HCT116 (cell line): ENCODE measurements at places on chromosomes 7 and 10. TPM values are rescaled to one million over a fixed set of nuclear protein-coding genes. Genes with fewer than 3 reads are reported as not detected.

ADAM12 gene
- not detected for total RNA-seq

DNA sequence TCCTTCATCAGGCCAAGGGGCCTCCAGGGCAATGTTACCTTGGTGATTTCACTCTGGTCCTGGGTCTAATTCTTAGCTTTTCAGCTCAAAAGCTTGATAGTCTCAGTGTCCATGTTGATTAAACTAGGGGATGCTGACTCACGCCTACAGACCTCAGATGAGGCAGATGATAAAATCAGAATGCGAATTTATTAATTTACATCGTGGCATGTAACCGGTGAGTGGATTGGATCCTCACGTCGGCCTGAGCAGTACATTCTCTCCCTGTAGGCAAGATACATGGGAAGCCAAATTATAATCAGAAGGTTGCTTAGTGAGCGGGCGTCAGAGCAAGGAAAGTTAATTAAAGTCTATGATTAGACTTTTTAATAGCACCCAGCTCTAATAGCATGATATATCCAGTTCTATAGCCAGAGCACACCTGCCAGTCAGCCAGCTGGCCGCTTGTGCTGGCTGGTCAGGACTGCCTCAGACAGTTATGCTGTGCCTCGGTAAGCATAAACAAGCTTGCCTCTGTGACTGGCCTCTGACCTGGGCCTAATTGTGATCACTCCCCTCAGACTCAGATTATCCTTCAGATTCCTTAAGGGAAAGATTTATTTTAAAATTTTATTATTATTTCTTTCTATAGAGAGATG, 20.2 kb upstream of the CPA5 start:
- DNase-seq: no peak

GRCh38 chr10:13859979-13860654, 273.4 kb downstream of the PRPF18 start:
- DNase-seq: no peak

DNA sequence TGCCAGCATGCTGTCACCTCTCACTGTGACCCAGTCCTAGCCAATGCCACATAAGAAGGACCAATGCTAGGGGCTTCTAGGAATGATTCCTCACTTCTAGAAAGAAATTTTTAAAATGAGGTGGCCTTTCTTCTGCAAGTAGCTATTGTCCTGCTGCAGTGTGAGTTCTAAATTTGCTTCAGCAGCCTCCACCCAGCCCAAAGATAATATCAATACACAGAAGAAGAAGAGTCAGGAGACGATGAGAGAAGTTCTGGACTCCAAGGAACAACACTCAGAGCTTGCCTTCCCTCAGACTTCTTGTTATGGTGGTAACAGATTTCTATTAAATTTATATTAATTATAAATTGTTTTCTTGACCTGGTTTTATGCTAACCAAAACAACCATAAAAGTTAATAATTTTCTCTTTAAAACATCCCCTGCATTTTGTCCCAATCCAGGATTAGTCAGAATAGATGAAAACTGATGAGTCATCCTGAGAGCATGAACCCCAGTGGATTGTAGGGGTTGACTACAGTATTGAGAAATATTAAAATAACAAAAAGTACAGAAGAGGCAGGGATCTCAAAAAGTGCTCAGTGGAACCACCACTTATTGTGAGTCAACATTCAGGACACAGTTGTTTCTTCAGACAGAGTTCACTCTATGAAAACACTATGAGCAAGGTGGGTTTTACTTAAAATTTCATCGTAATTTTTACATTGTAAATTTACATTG, 29.6 kb upstream of the AKR1C2 start:
- no peak for DNase-seq

DNA sequence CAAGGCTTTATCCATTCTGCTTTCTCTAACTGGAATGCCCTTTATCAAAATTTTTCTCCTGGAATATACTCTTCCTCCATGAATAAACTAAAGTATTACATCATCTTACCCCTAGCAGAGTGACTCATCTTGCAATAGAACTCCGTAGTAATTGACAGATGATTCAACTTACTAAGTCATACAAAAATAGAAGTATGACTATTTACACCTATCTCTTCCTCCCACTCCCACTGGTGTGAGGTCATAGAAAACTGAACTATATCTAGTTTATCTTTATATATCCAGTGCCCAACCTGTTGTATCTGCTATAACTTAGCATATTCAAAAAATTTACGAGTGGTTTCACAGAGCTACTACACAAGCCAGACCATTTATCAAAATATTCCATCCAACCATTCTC, 26.1 kb downstream of the ABCB1 start:
- DNase-seq: peak; percentile 27

GRCh38 chr7:37065779-37066271, 341.5 kb upstream of the AOAH start:
- no peak for DNase-seq

GRID1 gene
- total RNA-seq: 5.6 TPM

- no peak for DNase-seq
Observed at GRCh38 chr10:621981-622740, 67.3 kb downstream of the DIP2C start.
